ENCODE measurements at places on chromosomes 2 and 18.
A peak's percentile ranks its signal among the peaks of the same experiment; 100 is the strongest.

GRCh38 chr2:126669772-126670171 is 13.8 kb downstream of the GYPC start:
- DNase-seq, result no peak

DNA sequence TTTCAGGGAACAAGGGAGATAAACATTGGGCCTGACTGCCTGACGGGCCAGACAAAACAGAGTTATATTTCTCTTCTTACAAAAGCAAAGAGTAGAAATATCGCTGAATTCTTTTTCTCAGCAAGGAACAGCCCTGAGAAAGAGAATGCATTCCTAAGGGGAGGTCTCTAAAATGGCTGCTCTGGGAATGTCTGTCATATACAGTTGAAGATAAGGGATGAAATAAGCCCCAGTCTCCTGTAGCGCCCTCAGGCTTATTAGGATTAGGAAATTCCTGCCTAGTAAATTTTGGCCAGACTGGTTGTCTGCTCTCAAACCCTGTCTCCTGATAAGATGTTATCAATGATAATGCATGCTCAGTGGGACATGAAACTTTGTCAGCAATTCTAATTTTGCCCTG is 134.9 kb upstream of the CNTNAP5 start:
- no peak for DNase-seq

DNA sequence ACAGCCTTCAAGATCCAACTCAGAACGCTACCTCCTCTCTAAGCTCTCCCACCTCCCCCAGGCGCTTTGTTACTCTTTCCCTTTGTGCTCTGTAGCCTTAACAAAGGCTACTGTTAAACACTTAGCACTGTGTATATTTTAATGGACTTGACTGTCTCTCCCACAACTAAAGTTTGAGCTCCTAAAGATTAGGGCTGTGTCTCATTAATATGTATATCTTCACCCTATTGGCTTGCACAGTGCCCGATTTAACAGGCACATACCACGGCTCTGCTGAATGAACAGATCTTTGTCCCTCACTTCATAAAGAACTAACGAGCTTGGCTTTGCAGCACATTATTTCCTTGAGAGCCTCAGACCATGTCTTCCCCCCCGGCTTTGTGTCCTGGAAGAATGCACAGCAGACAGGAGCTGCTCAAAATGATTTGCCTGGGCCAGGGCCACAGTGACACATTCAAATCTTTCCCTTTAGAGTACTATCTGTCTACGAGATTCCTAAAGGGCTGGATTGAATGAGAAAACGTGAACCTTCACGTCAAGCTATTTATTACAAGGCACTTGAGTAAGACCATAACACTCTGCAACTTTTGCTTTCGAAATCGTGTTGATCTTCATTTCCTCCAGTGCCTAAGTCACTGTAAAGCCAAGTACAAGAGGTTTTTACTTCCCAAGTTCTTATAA is 22.1 kb downstream of the ABHD3 start:
- peak; percentile 54 for DNase-seq

DNA sequence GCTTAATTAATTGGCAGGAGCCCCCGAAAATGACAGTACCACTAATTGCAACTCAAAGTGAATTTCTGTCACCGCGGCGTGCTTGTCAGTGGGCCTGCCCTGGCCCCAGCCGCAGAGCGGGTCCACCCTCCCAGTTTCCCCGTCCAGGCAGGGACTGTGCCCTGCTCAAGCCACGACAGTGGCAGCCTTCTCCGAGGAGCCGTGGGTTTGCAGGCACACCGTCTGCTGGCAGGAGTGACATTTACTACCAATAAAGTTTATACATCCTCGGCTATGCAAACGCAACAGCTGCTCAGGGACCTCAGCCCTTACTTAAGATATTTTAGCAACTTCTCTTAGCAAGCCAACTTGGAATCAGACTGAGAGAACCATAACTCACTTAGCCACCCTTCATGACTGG is 112.7 kb downstream of the GBX2 start:
- no peak for DNase-seq

- no peak for DNase-seq
These were observed 92.9 kb downstream of the SH3BP4 start for GRCh38 chr2:235044501-235045271.

- no peak for DNase-seq
These were observed 196.8 kb downstream of the SLC8A1 start for GRCh38 chr2:40255103-40255502.

GRCh38 chr2:120174963-120175581 is 48.1 kb downstream of the TMEM185B start:
- peak; percentile 62 for DNase-seq

- peak; percentile 70 for DNase-seq
These were observed 47.5 kb upstream of the SP3 start for GRCh38 chr2:174012347-174013314.

GRCh38 chr2:677056-677958 is at the start of gene TMEM18:
TMEM18 (minus strand) TSS chr2:677406; CDS start chr2:677345, 61 bp downstream.
- peak; percentile 99 for DNase-seq

- no peak for DNase-seq
These were observed 18.6 kb downstream of the ST6GAL2 start for GRCh38 chr2:106867196-106867953.

DNA sequence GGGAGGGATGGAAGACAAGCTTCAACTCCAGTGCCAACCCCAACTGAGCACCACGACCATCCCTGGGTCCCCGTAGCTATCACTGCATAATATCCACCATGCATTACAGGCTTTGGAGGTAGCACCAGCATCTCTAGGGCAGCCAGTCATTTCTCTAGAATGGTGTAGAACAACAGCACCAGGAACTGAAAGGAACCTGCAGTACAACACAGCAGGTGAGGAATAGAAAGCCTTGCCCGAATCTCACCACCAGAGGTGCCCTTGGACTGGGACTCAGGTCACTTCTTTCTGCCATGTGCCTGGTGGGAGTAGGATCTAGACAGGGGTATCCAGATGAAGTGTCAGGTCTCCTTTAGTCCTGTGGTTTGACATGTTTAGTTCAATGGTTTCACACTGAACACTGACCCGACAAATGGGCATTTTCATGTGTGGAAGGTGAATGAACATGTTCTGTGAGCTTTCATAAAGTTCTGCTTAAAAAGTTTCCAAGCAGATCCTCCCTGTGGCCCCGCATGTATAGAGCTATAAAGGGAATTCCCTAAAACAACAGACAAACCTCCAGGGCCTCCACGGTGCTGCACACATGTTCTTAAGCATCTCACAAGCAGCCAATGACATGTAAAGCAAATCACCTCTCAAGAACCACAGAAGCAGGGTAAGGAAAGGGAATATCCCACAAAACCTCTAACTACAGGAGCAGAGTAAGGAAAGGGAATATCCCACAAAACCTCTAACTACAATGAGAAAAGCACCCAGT is 208.3 kb downstream of the AFF3 start:
- DNase-seq, result no peak

GRCh38 chr2:171550613-171551012 is 28.3 kb downstream of the CYBRD1 start:
- DNase-seq, result peak; percentile 59

DNA sequence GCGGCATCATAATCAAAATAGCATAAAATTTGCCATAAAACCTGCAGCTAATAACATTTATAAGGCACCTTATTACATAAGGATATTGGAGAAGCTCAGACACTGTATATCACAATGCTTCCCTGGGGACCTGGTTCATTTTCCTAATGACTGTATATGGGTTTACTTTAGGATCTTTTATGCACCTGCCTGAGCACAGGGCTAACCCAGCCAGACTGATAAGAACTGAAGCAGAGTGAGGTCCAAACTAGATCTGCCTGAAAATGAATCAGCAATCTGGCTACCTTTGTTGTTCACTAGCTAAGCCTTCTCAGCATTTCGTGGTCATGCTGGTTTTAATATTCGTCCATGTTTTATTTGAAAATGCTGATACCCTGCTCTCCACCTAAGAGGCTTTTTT is 1922.3 kb upstream of the CELF4 start:
- DNase-seq, result no peak

DNA sequence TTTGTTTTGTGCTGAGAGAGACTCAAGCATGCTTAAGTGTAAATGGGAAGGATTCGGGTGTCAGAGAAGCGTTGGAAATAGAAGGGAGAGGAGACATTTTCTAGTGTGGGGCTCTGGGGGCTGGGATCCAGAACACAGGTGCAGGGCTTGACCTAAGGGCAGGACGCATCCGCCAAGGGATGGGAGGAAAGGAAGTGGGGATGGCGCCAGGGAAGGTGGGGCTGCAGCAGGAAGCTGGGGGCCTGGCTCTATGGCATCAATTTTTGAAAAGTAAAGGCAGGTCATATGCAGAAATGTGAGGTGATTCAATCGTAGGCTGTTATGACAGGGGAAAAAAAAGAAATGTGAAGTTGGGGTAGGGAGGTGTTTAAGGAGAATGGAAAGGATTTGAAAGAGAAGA is 143.2 kb upstream of the SERTAD2 start:
- DNase-seq, result no peak

- no peak for DNase-seq
These were observed 54.5 kb downstream of the MAP4K4 start for GRCh38 chr2:101751875-101752619.

GRCh38 chr18:8177330-8178016 is 431.8 kb upstream of the RAB12 start:
- no peak for DNase-seq

DNA sequence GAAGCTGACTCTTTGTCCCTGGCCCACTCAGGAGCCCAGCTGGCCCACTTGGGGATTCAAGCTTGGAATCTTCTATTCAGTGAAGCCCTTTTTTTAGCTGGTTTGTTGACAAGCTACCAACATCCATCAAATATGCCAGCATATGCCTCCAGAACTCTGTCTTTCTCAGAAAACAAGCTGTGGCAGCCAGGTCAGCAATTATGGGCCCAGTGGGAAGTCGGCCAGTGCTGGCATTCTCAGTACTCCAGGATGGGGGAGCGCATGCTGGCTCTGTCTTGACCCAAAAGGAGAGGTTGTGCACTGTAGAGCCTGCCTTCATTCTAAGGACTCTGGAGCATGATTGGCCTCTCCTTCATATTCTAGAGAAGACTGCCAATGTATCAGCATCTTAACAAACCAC is 401.5 kb downstream of the CNTNAP5 start:
- DNase-seq, result no peak

DNA sequence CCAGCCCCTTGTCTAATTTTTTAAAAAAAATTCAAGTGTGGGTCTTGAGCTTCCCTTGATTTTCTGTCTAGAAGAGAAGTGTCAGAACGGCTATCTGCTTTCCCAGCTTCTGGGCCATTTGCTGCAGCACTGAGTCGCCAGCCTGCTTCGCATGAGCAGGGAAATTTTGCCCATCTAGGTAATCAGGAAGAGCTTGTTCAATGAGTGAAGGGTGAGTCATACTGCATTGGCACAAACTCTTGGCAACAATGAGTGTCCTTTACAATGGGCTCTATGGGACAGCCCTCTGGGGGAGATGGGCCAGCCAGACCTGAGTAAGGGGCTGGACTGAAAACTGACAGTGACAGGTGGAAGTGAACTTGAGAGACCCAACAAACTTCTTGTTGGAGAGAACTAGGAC is 2.4 kb upstream of the RNF144A start:
- DNase-seq, result no peak

DNA sequence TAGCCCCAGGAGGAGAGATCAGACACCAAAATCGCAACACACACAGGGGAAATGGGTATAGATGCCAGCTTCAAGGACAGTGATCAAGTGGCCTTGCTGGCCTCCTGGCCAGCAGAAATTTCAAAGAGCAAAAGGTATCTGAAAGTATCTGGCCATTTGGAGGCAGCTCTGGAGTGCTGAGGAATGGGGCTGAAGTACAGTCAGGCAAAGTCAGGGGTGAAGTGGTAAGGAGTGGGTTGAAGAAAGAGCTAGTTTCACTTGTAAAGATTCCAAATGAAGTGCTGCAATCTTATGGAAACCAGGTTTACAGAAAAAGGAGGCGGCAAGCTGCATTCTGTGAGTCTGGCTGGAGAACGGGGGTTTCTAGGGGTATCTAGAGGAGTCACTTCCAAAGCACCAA is 19.2 kb upstream of the PCBP1 start:
- DNase-seq, result no peak

GRCh38 chr2:57460396-57461276 is 586.0 kb upstream of the VRK2 start:
- DNase-seq, result no peak

GRCh38 chr2:139122711-139123158 is 342.5 kb upstream of the NXPH2 start:
- peak; percentile 97 for DNase-seq

GRCh38 chr18:5582849-5583681 is 39.3 kb upstream of the EPB41L3 start:
- DNase-seq, result peak; percentile 74

GRCh38 chr2:52238782-52239181 is 1206.8 kb upstream of the NRXN1 start:
- DNase-seq, result no peak

DNA sequence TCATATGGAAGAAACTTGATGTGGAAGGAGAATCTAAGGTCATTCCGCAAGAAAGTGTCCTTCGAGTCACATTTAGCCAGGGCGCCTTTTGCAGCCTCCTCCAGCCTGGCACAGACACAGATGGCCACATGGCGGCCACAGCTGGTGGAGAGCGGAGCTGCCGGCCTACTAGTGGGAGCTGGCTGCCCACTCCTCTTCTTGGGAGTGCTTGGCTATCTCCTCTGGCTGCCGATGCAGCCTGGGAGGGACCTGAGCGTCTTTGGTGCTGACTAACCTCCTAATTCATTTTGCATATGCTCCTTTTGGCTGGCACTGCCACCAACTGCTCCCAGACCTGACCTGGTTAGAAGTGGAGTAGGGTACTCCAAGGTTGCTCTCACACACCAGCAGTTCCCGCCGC is 199.3 kb upstream of the MYT1L start:
- DNase-seq, result no peak

DNA sequence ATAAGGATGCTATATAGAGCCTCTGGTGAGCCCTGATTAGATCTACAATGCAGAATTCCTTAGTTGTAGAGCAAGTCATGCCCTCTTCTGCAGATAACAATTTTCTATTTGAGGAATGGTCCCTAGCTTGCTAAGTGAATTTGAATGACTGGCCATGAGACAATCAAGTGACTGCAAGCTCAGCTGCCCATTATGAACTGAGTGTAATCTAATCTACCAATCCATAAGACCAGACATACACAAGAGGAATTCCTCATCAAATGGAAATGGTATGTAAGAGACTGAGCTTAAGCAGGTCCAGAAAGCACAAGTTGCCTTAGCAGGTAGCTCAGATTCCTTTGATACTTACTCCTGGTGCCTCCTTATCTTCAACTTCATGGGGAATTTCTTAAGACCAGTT is 4.8 kb upstream of the ANKRD44 start:
- DNase-seq, result no peak

- DNase-seq, result no peak
These were observed 254.2 kb downstream of the MYCN start for GRCh38 chr2:16194530-16194929.

GRCh38 chr18:79496978-79497637 is 101.4 kb downstream of the NFATC1 start:
- DNase-seq, result peak; percentile 87

DNA sequence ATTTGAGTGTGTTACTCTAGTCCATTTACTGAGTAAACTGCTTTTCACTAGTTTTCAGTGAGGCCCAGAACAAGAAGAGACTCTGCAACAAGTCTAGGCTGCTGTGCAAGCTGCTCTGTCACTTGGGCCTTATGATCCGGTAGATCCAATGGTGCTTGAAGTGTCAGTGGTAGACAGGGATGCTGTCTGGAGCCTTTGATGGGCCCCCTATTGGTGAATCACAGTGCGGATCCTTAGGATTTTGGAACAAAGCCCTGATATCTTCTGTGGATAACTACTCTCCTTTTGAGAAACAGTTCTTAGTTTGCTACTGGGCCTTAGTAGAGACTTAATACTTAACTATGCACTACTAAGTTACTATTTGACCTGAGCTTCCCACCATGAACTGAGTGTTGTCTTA is 150.2 kb downstream of the TMEFF2 start:
- no peak for DNase-seq

GRCh38 chr2:51629406-51629805 is 597.5 kb upstream of the NRXN1 start:
- no peak for DNase-seq
